ENCODE measurements at places on chromosomes 3 and 15.

GRCh38 chr3:38168151-38169026 is 3.1 kb downstream of the OXSR1 start:
- DNase-seq: no peak

DNA sequence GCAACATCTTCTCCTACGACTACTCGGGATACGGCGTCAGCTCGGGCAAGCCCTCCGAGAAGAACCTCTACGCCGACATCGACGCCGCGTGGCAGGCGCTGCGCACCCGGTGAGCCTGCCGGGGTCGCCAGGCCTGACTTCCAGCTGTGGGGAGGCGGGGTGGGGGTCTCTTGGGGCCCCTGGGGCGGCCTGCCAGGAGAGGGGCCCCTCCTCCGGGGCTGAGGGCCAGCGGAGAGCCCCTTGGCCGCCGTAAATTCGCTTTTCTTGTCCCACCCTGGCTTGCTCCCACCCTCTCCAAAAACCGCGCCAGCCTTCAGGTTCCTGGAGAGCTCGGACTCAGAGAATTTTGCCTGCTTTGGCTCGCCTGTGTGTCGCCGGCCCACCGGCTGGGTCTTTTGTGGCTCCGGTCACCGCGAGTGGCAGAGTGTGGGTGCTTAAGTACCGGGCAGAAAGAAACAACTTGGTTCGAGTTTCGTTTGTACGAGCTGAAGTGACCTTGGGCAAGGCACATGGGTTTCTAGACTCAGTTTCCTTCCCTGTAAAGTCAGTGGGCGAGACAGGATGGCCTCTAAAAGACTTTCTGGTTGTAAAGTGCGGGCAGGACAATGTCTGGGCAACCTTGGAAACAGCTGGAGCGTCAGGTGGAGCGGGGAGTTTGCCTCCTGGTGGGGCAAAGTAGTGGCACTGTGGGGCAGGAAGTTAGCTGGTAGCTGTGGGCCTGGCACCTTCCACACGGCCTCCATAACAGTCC is 976 bp downstream of the ABHD17C start:
- no peak for DNase-seq

DNA sequence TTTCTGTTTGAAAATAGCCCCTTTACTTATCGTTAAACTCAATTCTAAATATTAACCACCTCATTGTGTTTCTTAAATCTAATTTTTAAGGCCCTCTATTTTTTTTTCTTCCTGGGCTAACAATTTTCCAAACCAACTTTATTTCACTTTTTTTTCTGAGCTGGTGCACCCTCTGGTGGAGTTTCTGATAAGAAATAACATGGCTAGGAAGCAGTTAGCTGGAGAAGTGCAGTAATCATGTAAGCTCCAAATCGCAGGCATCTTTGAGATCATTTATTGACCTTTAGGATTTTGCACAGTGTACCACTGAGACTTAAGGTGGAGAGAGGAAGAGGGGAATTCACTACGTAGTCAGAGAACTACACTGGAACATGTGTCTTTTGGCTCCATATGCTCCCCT is 6.4 kb downstream of the TMEM207 start:
- DNase-seq: no peak

DNA sequence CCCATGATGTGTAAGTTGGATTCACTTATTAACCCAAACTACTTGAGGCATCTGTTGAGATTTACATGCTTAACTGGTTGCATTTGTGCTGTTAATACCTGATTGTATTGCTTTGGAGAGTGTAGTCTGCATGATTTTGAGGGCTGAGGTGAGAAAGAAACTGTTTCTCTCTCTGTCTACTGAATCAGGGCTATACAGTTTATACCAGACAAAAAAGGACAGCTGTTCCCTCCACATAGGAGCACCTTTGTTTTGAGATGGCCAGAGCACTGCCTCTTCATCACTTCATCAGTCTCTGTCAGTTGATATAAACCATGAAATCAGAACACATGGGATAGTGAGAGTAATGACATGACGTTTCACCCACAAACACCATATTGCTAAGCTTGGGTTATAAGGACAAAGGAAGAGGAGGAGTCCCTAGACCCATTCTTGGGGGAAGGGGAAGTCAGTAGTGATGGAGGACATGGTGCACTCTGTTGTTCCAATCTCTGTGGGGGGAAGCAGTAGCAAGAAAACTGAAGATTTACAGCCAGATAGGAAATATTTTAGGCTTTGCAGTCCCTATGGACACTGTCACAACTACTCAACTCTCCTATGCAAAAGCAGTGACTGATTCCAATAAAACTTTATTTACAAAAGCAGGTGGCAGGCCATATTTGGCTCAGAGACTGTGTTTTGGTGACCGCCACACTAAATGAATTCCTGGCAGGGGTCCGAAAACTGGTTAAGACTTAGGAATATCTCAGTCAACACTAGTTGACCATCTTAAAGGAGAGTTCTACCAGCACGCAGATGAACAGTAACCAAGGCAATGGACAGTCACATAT is 123.9 kb upstream of the NR2E3 start:
- no peak for DNase-seq

DNA sequence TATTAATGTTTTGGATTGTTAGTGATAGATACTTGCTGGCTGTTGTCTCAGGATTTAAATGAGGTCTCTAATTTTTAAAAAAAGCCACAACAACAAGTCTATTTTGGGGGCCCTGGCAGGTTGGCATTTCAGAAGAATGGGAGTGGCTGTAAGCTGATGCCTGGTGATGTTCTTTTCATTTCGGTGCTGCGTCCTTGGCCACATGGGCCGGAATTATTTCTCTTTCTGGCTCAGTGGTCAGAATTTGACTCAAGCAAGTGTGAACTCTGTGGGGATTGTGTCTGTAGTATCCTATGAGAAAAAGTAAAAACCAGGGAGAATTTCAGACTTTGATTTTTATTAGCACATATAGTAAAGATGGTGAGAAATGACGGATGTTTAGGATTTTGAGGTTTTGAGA is 203.0 kb downstream of the AKAP13 start:
- DNase-seq: no peak

DNA sequence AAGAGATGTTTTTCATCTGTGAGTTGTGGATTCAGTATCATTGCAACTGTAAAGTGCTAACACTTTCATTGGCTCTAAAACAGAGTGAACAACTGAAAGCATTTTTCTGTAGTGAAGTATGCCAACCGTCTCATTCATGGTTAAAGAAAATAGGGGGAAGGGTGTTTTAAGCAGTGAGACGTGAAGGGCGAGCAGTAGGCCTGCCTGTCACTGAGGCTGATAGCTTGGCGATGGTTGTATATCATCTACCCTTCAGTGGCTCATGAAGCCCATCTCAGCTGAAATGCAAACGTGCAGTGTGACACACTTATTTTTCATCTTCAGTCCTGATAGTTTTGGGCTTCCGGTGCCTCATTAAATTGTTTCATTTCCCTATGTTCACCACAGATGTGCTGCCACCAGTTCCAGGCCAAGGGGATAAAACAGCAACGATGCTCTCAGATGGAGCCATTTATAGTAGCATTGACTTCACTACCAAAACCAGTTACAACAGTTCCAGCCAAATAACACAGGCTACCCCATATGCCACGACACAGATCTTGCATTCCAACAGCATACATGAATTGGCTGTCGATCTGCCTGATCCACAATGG is 562.0 kb downstream of the ROBO2 start:
- no peak for DNase-seq

DNA sequence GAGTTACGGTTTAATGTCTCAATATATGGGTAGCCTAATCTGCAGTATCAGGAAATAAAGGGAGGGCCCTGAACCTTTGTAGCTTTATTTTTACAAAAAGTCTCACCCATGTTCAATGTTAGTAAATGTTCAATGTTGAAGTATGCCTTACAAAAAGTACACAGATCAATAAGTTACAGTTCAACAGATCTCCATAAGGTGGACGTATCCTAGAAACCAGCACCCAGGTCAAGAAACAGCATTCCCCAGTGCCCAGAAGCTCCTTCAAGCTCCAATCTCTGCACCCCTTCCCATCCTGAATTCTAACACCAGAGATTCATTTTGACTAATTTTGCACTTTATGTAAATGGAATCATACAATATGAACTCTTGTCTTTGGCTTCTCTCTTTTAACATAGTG is 31.3 kb downstream of the COLQ start:
- no peak for DNase-seq

GRCh38 chr15:77986891-77987764 is 90.4 kb downstream of the TBC1D2B start:
- DNase-seq: no peak

GRCh38 chr3:166445865-166446264 is 608.6 kb upstream of the BCHE start:
- DNase-seq: no peak

- no peak for DNase-seq
These were observed 183.8 kb upstream of the KCNMB2 start for GRCh38 chr3:178352326-178353005.

- DNase-seq: no peak
These were observed 193.3 kb upstream of the PROK2 start for GRCh38 chr3:71978150-71978721.

GRCh38 chr15:38602910-38603670 is 38.5 kb upstream of the RASGRP1 start:
- DNase-seq: no peak

DNA sequence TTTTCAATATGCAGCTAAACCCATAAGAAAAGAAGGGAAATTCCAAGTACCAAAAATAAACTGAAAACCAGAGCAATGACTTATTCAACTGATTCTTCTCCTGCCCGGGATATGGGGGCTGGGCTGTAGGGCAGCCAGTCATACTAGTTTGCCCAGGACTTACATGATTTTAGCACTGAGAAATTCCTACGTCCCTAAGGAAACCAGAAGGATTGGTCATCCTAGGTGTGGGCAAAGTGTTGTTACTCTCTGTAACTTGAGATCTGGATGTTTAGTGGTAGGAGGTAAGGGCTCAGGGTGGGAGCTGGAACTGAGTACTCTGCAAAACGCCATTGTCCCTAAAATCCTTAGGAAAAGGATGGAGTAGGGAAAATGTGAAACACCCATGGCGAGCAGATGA is 1.2 kb upstream of the DAZL start:
- DNase-seq: no peak

GRCh38 chr15:68235022-68235421 is 5.5 kb upstream of the CLN6 start:
- DNase-seq: no peak

DNA sequence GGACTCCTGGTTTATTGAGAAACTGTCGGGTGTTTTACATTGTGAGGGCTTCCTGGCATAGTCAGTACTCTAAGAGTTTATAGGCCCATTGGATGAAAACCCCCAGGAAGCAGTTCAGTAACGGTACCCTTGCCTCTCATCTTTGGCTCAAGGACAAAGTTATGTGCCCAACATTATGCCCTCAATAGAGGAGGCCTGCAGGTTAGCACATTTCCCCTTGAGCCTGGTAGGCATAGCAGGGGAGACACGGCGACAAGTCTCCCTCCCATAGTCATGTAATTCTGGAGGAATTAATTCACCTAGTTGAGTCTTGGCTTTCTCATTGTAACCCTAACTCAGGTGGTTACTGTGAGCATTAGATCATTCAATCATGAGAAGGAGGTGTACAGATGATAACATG is 60.5 kb downstream of the GHSR start:
- DNase-seq: no peak

DNA sequence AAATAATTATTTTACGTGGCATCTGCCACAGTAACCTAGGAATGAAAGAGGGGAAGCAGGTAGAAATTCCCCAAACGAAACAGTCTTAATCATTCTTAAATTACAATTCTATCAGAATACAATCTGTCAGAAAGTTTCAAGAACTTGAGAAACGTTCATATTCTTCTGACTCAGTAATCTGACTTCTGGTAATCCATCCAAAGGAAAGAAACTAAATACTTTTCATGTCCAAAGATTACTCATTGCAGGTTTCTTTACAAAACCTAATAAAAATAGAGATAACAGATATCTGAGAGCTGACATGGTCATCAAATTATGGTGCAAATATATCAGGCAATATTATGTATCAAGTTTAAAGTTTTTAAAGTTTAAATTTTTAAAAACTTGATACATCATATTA is 109.4 kb downstream of the DLG1 start:
- no peak for DNase-seq

GRCh38 chr15:57517030-57517671 is 74.6 kb upstream of the MYZAP start:
- DNase-seq: no peak

GRCh38 chr3:30399394-30400181 is 206.8 kb upstream of the TGFBR2 start:
- no peak for DNase-seq

GRCh38 chr3:51802106-51802703 is 23.2 kb upstream of the IQCF6 start:
- no peak for DNase-seq

DNA sequence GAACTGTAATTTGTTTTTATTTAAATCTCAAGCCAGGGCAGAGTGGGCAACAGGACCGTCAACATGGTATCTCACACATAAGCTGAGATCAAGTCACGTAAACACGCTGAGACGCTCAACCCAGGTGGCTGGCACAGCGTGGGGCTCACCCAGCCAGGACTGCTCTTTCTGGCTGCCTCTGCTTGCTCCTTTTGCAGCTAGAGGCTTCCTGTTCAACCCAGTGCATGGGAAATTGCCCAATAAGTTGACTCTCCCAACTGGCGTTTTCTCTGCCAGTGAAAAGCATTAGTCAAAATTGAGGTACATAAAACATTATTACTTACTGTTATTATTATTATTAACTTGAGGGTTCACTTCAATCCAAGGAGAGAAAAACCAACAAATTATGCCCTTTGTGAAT is 398.1 kb downstream of the NR2F2 start:
- no peak for DNase-seq
